ENCODE measurements at places on chromosomes 12 and 14.
A peak's percentile ranks its signal among the peaks of the same experiment; 100 is the strongest.

GRCh38 chr12:132067182-132067581, 76.9 kb downstream of the DDX51 start:
- DNase-seq, result peak; percentile 33

- no peak for DNase-seq
Observed at GRCh38 chr12:39127401-39127800, 222.0 kb upstream of the CPNE8 start.

- DNase-seq, result no peak
Observed at GRCh38 chr14:54647378-54647777, 80.5 kb downstream of the SAMD4A start.

- peak; percentile 69 for DNase-seq
Observed at GRCh38 chr12:92466391-92467305, 236.1 kb upstream of the PLEKHG7 start.

DNA sequence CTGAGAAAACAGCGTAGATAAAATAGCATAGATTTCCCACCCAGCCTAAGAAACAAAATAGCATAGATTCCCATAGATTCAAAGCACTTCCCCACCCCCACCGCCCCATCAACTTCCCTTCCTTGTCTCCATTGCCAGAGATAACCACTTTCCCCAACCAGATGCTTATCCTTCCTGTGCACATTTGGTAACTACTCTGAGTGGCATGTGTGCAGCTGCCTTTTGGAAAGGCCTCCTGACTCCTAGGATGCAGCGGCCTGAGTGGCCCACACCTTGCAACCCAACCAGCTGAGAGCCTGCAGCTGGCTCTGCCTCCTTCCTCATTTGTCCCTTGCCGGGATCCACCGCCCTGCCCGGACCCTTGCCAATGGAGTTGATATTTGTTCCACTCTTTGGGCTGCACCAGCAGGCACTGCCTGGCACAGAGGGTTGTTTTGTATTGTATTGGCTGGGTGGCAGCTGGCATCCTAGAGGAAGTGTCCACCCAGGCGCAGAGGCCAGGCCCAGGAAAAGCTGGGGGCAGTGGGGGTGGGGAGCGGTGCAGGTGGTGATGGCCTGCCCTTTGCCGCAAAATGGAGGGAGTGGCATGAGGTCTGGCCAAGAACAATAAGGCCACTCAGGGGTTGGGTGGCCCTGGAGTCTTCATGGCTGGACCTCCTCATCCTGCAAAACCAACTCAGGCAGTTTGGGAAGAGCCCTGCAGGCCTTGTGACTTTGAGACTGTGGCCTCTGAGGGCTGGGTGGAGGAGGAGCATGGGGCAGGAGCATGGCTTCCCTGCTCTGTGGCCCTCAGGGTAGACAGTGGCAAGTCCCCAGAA, 4.9 kb downstream of the SLC48A1 start:
- DNase-seq, result no peak

GRCh38 chr12:65556676-65557437, 267.4 kb upstream of the HMGA2 start:
- DNase-seq, result peak; percentile 90

- DNase-seq, result no peak
Observed at GRCh38 chr12:54240129-54240528, 39.8 kb downstream of the CBX5 start.

GRCh38 chr12:3034067-3034750, 43.0 kb upstream of the TSPAN9 start:
- DNase-seq, result peak; percentile 79

GRCh38 chr14:75401361-75401760, 26.5 kb upstream of the JDP2 start:
- DNase-seq, result peak; percentile 62

- DNase-seq, result no peak
Observed at GRCh38 chr12:57469296-57470164, 9.9 kb downstream of the GLI1 start.

- DNase-seq, result no peak
Observed at GRCh38 chr12:27077586-27077985, 4.8 kb downstream of the C12orf71 start.

DNA sequence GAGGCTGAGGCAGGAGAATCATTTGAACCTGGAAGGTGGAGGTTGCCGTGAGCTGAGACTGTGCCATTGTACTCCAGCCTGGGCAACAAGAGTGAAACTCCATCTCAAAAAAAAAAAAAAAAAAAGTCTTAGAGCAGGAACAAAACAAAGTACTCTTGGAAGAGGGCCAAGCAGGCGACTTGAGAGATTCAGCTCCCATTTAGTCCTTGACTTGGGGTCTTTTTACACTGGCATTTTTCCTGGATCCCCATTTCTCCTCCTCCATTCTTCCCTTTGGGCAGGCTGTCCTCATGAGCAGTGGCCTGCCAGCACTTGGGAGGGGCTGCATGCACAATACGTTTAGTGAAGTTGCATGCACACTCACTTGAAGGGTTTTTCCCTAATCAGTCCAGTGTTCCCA, 72.9 kb downstream of the C14orf132 start:
- no peak for DNase-seq

GRCh38 chr14:105489542-105490266, 1.3 kb upstream of the TEDC1 start:
- DNase-seq, result peak; percentile 95

DNA sequence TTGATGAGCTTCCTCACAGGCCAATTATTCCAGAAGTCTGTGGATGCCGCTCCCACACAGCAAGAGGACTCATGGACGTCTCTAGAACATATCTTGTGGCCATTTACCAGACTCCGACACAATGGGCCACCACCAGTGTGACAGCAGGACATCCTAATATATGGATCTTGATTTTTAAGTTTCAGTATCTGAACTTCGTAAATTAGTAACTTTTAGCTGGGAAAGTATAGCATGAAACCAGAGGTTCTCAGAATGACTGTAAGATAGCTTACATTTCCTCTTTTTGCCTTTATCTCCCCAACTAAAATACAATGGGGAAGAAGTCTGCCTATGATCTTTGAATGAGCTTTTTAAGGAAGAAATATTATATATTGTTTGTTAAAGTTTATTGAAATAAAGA, 87.0 kb downstream of the DNAI7 start:
- DNase-seq, result no peak

DNA sequence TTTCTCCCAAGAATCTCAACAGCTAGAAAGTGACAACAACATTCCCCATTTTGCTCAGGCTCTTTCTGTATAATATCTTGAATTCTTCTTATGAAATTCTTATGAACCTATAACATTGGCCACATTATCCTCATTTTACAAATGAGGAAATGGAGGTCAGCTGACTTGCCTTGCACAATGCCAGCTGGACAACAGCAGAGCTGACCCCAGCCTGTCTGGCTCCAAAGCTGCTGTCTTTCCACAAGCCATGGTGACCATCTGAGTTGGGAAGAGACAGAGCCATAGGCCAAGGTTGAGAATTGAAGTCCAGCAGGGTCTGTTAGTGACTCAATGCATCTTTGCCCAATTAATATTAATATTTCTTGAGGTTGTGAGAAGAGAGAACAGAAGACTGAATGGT, 87.3 kb downstream of the KSR2 start:
- DNase-seq, result no peak

DNA sequence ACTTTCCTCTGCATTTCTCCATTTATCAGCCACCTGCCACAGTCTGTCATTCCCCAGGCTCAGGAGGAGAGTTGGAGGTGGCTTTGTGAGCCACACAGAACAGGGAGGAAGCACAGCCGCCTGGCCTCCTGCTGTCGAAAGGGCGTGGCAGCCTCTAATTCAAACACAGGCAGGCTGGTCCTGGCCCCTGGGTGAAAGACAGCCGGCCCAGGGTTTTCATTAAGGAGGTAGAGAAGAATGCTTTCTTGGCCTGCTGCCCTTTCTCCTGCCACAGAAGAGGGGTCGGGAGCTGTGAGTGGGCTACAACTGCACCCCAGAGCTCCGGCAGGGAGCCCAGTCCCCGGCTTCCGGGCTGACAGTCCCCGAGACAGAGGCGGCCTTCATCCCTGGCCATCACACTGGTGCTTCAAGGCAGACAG, 108.6 kb upstream of the FZD10 start:
- DNase-seq, result peak; percentile 69

DNA sequence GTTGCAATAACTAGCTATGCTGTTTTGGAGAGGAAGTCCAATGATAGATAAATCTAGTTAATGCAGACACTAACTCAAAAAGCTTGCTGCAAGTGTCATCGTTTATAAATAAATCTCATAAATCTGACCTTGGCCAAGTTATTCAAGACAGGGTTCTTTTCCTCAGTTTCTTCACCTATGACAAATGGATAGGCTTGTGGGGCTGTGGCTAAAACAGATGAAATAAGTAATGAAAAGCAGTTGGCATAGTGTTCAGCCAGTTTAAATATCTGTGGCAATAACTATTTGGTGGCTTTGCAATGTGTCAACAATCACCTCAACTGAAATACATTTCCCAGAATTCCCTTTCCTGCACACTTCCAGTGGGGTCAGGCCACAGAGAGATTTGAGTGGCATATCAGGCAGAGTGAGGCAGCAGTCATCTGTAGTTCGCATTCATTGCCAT, 169.9 kb downstream of the DYRK2 start:
- no peak for DNase-seq

- DNase-seq, result no peak
Observed at GRCh38 chr12:108721824-108722223, 9.5 kb downstream of the CORO1C start.

DNA sequence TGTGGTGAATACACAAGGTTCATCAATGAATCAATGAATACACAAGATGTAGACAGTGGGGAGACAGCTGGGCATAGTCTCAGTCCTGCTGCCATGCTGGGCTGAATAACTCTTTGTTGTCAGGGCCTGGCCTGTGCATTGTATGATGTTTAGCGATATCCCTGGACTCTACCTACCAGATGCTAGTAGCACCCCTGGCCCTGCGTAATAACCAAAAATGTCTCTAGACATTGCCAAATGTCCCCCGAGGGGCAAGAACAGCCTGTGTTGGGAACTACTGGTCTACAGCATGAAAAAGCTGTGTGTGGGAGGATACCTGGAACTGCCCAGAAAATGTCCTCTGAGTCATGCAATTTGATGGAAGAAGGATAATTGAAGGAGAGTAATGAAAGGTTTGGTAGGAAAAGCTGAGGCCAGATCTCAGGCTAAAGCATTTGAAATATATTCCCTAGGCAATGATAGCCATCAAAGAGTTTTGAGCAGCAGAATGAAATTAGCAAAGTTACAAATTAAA, 128.2 kb downstream of the TMEM30B start:
- no peak for DNase-seq

DNA sequence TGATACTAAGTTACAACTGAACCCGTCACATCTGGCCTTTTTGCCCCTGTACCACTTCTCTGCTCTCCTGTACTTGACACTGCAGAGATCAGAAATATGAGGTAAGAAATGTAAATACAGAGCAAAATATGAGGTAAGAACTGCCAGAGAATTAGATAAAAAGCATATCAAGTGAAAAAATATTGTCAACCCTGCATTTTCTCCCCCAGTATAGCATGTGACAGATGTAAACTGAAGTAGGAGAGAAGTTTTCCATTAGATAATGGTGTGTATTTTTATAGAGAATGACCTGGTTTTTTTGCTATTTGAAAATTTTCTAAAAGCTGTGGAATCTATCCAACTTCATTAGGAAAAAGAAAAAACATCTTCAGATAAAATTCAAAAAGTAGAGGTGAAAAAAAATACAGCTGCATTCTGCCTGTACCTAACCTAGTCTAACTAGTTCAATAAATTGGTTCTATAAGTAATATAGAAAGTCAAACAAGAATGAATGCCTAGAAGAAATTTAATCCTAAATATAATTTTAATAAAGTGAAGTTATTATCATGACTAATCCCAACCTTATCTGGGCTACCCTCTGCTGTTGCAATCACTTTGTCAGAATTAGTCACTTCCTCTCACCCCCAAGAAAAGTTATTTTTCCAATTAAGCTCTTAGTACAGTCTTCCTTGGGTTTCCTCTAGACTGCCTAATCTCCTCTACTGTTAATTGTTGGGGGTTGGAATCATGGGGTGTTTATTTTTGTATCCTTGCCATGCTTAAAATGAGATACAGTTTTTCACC, 210.0 kb downstream of the RASSF9 start:
- DNase-seq, result no peak

GRCh38 chr14:102927878-102928411, 5.5 kb downstream of the AMN start:
- no peak for DNase-seq

GRCh38 chr14:101410126-101410525, 151.2 kb upstream of the DIO3 start:
- DNase-seq, result no peak

- peak; percentile 47 for DNase-seq
Observed at GRCh38 chr12:100234591-100235304, 32.1 kb downstream of the DEPDC4 start.

- peak; percentile 49 for DNase-seq
Observed at GRCh38 chr12:578748-579419, 84.4 kb downstream of the NINJ2 start.

GRCh38 chr14:93281937-93282336, 50.9 kb downstream of the BTBD7 start:
- DNase-seq, result no peak

DNA sequence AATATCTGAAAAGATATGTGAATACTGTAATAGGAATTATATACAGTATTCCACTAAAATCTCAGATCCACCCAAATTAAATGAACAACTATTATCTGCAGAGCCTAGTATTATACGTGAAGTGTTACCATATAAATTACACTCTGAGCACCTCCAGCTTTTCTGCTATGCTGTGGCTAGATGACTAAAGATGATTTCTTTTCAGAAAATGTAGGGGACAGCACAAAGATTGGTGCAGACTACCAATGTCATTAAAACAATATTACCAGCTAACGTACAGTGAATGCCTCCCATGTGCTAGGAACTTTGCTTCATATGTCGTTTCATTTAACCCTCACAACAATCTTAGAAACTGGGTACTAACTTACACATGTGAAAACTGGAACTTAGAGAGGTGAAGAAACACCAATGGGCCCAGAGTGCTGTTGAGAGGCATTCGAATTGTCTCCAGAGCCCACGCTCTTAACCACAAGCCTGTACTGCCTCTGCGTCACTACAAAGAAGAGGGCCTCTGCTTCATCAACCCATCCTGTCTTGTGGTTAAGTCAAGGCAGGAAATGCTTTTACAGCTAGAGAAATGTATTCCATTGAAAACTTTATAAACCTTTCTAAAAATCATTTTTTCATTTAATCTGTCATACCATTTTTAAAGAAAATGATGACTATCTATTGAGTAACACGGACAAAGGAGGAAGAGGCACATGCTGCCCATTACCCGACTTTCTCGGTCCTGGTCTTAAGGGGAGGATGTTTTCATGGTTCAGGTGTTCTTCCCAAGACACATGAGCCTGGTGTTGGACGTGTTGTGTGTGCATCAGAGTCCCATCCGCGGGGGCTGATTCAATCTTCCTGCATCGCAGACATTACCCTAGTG, 1.3 kb downstream of the GPR65 start:
- no peak for DNase-seq

DNA sequence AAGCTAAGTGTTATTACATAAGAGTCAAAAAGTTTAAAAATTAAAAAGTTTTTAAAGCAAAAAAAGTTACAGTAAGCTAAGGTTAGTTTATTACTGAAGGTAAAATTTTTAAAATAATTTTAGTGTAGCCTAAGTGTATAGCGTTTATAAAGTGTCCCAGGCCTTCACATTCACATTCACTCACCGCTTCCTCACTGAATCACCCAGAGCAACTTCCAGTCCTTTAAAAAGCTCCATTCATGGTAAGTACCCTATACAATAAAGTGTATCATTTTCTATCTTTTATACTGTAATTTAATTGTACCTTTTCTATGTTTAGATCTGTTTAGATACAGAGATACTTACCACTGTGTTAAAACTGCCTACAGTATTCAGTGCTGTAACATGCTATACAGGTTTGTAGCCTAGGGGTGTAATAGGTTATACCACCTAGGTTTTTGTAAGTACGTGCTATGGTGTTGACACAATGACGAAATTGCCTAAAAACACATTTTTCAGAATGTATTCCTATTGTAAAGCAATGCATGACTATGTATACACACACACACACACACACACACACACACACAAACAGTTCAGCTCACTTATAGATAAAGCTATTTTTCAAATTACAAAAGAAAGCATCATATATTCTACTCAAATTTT, 3.7 kb downstream of the CLEC14A start:
- no peak for DNase-seq
